ENCODE measurements at places on chromosomes 12 and 14.

DNA sequence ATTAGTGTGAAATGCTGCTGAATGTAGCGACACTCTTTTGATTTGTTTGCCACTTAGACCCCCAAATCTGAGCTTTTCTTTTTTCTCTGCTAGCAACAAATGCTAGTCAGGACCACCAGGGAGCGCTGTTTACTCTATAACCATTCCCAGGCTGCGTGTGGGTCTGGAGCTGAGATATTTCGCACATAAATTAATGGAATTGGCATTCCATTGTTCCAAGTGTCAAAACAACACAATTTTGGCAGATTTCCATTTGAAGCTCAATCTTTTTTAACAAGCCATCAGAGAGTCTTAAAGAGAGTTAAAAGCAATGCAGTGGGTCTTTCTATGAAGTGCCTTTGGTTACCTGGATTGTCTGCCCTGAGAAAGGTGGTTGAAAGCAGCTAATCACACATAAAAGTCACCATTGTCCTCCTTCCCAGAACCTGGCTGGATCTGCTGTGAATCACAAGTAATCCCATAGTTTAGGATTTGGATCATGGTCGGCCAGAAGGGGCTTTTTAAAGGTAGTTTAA is 7.4 kb upstream of the TMEM132C start:
- no peak for DNase-seq

DNA sequence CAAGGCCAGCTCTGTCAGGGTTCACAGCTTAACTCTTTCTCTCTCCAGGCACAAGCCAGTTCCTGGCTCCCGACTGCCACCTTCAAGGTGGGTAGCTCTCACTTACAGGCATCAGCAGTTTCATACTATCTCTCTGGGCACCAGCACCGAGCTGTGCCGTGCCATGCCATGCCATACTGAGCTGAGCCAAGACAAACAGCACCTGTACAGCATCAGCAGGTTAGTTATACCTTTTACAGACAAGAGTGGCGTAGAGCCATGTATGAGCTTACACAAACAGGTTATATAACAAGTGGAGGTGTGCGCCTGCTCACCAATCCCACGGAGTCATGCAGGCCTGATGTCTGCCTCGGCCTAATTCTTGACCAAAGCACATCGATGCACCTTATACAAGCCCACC is 1098.7 kb downstream of the AACS start:
- no peak for DNase-seq

- no peak for DNase-seq
These were observed 92.9 kb downstream of the CCDC92 start for GRCh38 chr12:123879691-123880090.

- no peak for DNase-seq
These were observed 92.5 kb downstream of the VCPKMT start for GRCh38 chr14:50023671-50024490.

- no peak for DNase-seq
These were observed 4.5 kb upstream of the HDAC7 start for GRCh38 chr12:47824198-47824597.

DNA sequence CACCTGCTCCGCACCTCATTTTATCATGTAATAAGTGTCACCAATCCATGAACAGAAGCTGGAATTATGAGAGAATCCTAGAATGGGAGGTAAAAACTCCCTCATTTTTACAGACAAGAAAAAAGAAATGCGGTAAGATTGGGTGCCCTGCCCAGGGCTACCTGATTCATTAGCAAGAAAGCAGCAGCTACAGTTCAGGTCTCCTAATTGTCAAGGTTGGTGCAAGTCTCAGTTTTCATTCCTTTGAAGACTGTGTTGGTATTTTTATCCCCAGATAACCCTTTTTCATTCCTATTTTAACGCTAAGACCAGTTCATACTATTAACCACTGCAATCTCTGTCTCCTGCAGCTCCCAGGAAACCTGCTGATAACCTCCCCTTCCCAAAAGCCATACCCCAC is 6.9 kb downstream of the DUSP6 start:
- no peak for DNase-seq

DNA sequence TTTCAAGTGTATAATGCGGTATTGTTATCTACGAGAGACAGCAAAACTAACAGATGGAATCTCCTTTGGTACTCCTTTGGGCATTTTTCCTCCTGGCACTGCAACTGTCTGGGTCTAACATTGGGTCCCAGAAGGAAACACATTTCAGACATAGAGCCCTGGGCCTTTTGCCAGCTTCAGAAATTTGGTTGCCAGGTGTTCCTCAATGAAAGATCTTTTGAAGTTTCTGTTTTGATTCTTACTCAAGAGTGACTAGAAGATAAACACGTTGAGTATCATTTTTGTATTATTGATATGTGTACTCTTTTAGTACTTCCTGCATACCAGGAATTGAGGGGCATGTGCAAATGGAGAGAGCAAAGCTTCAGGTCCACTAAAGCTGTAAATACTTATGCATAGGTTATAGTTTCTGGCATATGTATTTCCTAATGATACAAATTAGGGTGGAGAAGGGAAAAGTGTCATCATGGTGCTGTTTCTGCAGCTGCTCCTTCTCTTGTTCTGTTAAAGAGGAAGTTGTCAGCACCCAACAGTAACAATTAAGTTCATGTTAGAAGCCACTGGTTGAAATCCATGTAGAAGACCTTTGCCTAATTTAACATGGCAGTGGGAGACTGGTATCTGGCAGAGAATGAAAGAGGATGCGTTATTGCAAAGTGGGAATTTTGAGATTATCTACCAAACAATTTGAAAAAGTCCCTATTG is 53.5 kb downstream of the SLC38A6 start:
- no peak for DNase-seq

DNA sequence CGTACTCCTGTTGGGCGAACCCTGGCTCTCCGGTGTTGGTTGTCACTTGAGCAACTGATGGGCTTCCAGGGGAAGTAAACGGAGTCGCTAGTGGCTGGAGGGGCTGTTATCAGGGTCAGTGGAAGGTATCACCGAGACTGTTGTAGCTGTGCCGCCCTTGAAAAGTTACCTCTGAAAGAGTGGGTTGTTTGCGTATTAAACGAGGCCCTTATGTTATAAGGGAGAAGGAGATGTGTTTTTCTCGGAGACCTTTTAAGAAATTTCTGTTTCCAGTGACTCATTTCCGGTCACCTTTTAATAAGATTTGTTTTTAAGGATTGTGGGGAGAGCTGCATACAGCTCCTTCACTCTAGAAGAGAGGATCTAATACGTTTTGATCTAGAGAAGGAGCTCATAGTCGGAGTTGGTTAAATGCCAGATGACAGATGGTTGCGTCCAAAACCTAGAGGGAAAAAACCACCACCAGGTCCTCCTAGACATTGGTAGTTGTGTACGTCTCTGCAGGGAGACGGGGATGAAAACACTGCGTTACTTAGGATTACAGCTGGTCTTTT is 750 bp upstream of the DBX2 start:
- no peak for DNase-seq

GRCh38 chr14:49612671-49613070 is 7.8 kb downstream of the RPL36AL start:
- DNase-seq: no peak

- DNase-seq: no peak
These were observed 2.3 kb upstream of the NEUROD4 start for GRCh38 chr12:55017416-55017925.

GRCh38 chr14:45377166-45377565 is 124.2 kb upstream of the MIS18BP1 start:
- no peak for DNase-seq

- DNase-seq: no peak
These were observed 1.2 kb downstream of the TESC start for GRCh38 chr12:117098024-117098360.

- no peak for DNase-seq
These were observed 176.6 kb downstream of the TTC7B start for GRCh38 chr14:90639641-90640040.

DNA sequence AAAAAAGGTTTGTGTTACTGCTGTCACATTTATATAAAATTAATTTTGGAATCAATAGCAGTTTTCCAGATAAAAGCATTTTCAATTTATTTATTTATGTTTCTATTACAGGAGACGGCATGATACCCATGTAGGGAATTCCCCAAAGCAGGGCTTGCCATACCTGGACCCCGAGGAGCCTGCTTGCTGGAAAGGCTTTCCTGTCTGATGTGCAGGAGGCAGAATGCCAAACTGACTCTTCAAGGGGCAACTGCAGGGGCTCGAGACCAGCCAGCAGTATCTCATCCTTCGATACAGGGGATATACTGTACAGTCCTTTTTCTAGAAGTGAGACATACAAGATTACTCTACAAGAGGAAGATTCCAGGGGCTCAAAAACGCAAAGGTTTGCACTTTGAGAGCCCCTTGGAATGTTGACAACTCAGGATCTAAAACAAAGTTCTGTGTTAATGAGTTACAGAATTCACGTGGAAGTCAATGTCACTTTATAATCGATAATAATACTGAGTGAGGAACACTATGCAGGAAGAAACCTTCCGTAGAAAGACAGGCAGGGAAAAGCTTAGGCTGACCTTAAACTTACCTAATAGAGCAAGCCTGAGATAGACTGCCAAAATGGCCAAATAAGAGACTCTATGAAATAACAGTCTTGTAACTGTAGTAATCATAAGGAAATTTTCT is 38.6 kb downstream of the ZNF664 start:
- DNase-seq: no peak

DNA sequence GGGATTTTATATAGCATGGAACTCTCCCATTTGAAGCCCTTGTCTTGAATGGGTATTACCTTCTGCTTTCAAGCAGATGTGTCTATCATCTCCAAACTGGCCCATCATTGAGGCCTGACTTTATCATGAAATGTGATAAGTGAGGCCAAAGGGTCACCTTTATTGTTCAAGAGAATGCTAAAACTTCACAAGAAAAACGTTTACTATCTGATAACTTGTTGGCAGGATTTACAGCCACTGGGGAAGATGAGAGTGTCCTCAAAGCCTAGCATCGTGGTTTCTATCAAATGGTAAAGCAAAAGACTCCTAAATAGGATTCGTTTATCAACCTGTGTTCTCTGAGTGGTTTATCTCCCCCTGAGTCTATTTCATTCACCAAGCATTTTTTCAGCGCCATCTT is 62.0 kb upstream of the CLMN start:
- DNase-seq: no peak

- DNase-seq: no peak
These were observed 60.2 kb upstream of the ACTN1 start for GRCh38 chr14:69039288-69039628.
